Natural killer cell treated with Interleukin-12 subunit alpha and Interleukin-12 subunit beta and Interleukin-15 and Interleukin-18, amount 100 ng/mL, for 72 hours (primary cell): ENCODE measurements at places on chromosomes 16 and 17.
A peak's percentile ranks its signal among the peaks of the same experiment; 100 is the strongest.

GRCh38 chr17:40402668-40403067 is 15.0 kb downstream of the TOP2A start:
- DNase-seq = no peak

DNA sequence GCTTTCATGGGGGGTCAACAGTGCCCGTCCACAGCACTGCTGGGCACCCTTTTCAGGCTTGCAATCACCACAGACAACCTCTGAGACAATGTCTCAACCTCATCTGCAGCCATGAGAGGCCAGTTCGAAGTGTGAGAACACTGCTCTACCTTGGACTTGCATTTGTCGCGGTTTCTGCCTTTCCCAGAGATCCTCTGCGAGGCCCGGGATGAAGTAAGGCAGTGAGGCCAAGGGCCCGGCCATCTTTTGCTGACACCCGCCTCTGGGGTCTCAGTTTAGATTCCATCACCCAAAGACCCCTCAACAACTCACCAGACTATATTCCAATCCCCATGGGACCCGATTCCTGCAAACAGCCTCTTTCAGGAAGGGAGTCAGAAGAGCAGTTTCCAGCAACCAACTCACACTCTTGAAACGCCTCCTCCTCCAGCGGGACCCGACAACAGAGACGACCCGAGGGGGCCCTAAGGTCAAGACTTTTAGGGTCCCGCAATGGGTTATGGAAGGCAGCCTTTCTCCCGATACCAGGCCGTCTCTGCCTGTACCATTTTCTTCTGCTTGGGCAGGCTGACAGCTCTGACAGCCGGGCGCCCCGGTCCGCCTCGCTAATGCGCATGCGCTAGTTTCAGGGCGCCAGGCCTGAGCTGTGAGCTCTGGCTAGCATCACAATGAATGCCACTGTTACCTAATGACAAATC is 576.0 kb downstream of the KCNJ18 start:
- DNase-seq = no peak

DNA sequence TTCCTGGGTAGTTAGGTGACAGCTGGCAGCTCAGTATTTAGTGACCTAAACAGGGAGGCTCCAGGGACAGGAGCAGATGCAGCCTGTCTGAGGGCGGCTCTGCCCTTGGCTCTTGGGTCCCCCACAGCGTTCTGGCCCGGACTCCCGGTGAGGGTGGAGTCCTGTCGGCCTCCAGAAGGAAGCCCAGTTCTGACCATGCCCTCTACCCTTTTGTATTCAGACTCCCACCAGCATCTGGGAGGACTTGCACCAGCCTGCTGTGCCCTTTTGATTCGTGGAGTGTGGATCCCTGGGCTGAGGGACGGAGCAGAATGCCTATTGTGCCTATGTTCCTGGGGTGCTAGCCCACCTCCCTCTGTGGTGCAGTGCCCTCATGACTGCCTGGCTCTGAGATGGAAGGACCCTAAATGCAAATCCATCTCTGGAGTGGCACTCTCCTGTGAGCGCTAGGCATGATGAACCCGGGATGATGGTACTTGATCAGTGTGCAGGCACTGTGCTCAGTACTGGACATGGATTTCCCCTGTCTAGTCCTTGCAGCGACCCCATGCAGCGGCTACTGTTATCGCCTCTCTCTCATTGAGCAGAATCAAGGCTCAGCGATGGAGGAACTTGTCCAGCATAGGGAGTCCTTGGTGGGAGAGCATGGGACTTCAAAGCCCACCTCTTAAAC is 123.1 kb downstream of the SNX29 start:
- peak; percentile 51 for DNase-seq

DNA sequence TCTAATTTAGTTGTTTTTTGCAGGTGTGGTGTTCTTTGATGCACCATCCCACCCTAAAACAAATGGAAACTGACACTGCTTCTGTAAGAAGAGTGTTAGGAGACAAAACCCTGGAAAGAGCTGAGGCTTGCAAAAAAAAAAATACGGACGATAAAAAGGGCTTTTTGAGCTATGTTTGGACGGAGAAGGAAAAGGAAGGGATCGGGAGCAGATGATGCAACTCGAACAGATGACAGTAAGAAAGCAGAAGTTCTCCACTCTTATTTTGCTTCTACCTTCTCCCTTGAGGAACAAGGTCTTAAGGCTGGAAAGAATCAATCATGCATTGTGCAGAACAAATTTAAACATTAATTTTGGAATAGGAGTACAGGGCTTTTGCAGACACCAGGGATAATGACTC is 136.7 kb downstream of the MAF start:
- DNase-seq = no peak

- no peak for DNase-seq
Measured at GRCh38 chr16:14669776-14670175, 24.3 kb downstream of the PLA2G10 start.

DNA sequence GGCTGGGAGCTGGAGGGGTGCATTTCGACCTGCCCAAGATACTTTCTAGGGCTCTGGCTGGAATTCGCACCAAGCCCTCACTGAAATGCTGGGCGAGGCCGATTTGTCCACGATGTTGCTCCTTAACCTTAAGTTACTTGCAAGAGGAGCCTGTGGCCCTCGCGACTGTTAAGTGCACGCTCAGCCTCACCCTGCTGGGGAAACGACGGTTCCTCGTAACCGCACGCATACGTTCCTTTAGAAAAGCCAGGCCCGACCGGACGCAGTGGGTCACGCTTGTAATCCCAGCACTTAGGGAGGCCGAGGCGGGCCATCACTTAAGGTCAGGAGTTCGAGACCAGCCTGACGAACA is 607 bp upstream of the NCOR1 start:
- DNase-seq = no peak

- DNase-seq = no peak
Measured at GRCh38 chr16:86505899-86506864, 4.1 kb upstream of the FOXF1 start.

DNA sequence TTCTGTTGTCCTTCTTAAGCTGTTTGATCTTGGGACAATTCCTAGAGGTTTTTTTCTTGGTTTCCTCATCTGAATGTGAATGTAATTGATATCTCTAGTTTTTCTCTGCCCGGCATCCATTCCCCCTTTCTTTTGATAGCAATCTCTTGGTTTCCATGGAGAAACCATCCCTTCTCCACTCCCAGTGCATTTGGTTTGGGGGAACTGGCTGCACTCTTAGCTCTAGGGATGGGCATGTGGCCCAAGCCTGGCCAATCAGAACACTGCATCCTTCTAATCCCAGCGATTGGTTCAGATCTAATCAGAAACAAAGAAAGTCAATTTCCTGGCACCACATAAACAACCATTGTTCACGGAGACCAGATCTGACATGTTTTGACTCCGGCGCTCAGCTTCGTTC is 45.1 kb downstream of the IRX3 start:
- no peak for DNase-seq

DNA sequence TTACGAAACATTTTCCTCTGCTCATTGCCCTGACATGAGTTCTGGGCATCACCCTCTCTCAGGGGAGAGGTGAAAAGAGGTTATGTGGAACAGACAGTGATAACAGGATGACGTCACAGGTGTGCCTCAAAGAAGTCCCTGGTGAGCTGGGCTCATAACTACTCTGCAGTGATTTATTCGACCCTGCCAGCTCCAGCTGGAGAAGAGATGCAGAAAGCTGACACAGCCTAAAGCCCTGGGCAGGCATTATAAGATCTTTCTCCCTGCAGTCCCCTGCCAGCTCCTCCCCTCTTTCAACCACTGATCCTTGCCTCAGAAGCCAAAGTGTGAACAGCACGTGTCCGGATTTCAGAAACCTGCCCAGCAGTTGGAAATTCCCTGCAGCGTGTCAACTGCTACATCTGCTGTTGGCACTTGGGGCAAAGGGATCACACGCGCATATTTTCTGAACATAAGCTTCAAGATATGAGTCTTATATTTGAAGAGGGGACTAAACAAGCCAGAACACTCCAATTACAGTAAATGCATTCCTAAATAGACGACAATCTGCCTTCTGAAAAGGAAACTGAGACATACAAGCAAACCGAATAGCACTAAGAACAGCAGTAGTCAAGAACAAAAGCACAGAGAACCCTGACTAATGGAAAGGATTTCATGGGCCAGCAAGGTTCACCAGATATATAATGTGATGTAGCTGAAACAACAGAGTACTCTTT is 80.5 kb downstream of the SMG6 start:
- DNase-seq = peak; percentile 92

DNA sequence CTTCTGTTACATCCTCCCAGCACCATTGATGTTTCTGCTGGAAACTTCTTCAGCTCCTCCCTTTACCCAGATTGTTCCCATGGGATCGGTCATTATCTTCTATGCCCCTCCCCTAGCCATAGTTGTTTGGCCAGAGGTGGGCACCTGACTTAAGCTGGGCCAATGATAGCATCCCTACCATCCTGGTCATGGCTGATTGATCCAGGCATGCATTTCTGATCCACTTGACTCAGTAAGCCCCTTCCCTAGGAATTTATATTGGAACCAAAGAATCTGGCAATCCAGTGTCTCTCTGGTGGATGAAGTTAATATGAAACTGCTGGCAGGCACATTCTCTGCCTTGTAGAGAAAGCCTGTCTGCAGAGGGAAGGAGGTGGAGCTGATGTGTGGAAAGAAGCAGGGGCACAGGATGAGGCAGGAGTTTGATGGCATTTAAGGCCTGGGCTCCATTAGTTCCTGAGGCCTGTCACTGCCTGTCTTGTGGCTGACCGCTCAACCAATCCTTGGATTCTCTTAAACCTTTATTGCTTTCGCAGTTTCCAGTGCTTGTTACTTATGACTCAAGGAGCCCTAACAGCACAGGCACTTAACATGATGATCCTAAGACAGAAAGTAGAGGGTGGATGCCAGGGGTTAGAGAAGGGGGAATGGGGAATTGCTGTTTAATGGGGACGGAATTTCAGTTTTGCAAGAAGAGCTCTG is 152.4 kb downstream of the ABCC12 start:
- DNase-seq = no peak

DNA sequence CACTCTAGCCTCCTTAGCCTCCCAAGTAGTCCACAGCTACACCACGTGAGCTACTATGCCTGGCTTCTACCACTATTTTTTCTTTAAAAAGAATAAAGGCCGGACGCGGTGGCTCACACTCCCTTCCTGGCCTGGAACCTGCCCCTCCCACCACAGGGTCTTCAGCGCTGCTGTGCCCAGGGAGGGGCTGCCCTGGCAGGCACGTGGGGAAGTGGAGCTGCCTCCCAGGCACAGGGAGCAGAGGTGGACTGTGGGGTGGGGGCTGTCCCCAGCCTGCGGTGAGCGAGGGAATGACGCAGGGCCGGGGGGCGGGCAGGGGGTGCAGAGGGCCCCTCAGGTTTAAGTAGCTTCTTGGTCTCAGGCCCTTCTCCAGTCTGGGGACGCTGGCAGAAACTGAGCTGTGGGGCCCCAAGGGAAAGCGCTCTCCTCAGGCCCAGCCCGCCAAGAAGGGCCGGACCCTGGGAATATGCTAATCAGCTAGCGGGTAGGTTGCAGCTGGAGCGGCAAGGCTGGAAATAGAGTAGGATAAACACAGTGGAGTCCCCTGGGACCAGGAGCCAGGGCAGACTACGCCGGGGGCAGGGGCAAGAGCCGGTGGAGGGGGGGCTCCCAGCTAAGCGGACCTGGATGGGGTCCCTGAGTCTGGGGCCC is 46.8 kb downstream of the TIMM22 start:
- DNase-seq = no peak

- no peak for DNase-seq
Measured at GRCh38 chr17:601244-601925, 113.3 kb downstream of the VPS53 start.
